Thymus (tissue), 14 donors: ENCODE measurements at places on chromosomes 2 and 18. TPM values are rescaled to one million over a fixed set of nuclear protein-coding genes. Genes with fewer than 3 reads are reported as not detected.

TLX2 gene
- polyA plus RNA-seq, result 0.11 TPM

DYSF gene
- polyA plus RNA-seq, result 5.8 TPM

SLC14A1 gene
- 3.9 TPM for polyA plus RNA-seq

SLC40A1 gene
- polyA plus RNA-seq, result 53.1 TPM

GNAL gene
- polyA plus RNA-seq, result 7.5 TPM

CIDEA gene
- polyA plus RNA-seq, result 0.82 TPM

ALPP gene
- polyA plus RNA-seq, result 0.32 TPM

LOXHD1 gene
- polyA plus RNA-seq, result 0.09 TPM

DRC1 gene
- 0.27 TPM for polyA plus RNA-seq

VAMP8 gene
- 433 TPM for polyA plus RNA-seq

SCN9A gene
- polyA plus RNA-seq, result 1.2 TPM

CDH2 gene
- 1.6 TPM for polyA plus RNA-seq

RAX gene
- polyA plus RNA-seq, result 0.05 TPM

SERPINB13 gene
- 9.8 TPM for polyA plus RNA-seq

C2orf15 gene
- polyA plus RNA-seq, result 2.3 TPM

UGT1A4 gene
- 0.34 TPM for polyA plus RNA-seq

SALL3 gene
- 0.02 TPM for polyA plus RNA-seq

FOSL2 gene
- 37.1 TPM for polyA plus RNA-seq

KCTD1 gene
- polyA plus RNA-seq, result 31.8 TPM

GALNT1 gene
- polyA plus RNA-seq, result 24.6 TPM

MARCO gene
- polyA plus RNA-seq, result 31.0 TPM

UGT1A8 gene
- 2.6 TPM for polyA plus RNA-seq

SLC9A4 gene
- polyA plus RNA-seq, result 0.66 TPM

OR6B2 gene
- polyA plus RNA-seq, result not detected

ANKRD30BL gene
- polyA plus RNA-seq, result 0.34 TPM

NIF3L1 gene
- polyA plus RNA-seq, result 26.2 TPM

CYP27A1 gene
- polyA plus RNA-seq, result 24.7 TPM

UGT1A10 gene
- polyA plus RNA-seq, result 0.39 TPM

CCDC148 gene
- polyA plus RNA-seq, result 0.55 TPM

CGREF1 gene
- polyA plus RNA-seq, result 0.43 TPM

METTL5 gene
- 61.3 TPM for polyA plus RNA-seq

FAM228A gene
- polyA plus RNA-seq, result 0.96 TPM

TEX44 gene
- 0.02 TPM for polyA plus RNA-seq

ITGB1BP1 gene
- polyA plus RNA-seq, result 116 TPM

RAB6C gene
- 0.05 TPM for polyA plus RNA-seq

NYAP2 gene
- polyA plus RNA-seq, result 0.02 TPM

DNAJC5G gene
- 0.02 TPM for polyA plus RNA-seq

TMEM37 gene
- polyA plus RNA-seq, result 4.9 TPM

PLB1 gene
- 2.3 TPM for polyA plus RNA-seq

EML6 gene
- polyA plus RNA-seq, result 3.4 TPM

FOXD4L1 gene
- 0.09 TPM for polyA plus RNA-seq

ZNF521 gene
- polyA plus RNA-seq, result 3.7 TPM

CACNB4 gene
- polyA plus RNA-seq, result 3.0 TPM

GAREM1 gene
- polyA plus RNA-seq, result 1.5 TPM

PNO1 gene
- 12.2 TPM for polyA plus RNA-seq

COL4A4 gene
- 1.6 TPM for polyA plus RNA-seq
